ENCODE measurements at places on chromosomes 12 and 14. TPM values are rescaled to one million over a fixed set of nuclear protein-coding genes. Genes with fewer than 3 reads are reported as not detected.

The FOXA1 gene
- total RNA-seq, result not detected

The PLEKHH1 gene
- total RNA-seq, result 2.2 TPM

The TRPV4 gene
- not detected for total RNA-seq

The SLC6A15 gene
- 0.30 TPM for total RNA-seq

The SERPINA4 gene
- not detected for total RNA-seq

The NT5DC3 gene
- total RNA-seq, result 6.0 TPM

The CACNA2D4 gene
- total RNA-seq, result 2.7 TPM

The STXBP6 gene
- not detected for total RNA-seq

The DNAL1 gene
- total RNA-seq, result 4.4 TPM

GRCh38 chr12:124233041-124233796, 61.7 kb upstream of the RFLNA start:
- no peak for DNase-seq
- H3K27me3 ChIP-seq, result peaks cover 5% of the 10 kb centered on the region
- H3K36me3 ChIP-seq, result no peaks in the 10 kb centered on the region
- no peak overlapping the region for H3K4me3 ChIP-seq
- H3K4me1 ChIP-seq, result no peaks in the 10 kb centered on the region
- no peak overlapping the region for H3K27ac ChIP-seq

- no peaks in the 10 kb centered on the region for H3K27me3 ChIP-seq
- no peaks in the 10 kb centered on the region for H3K36me3 ChIP-seq
- no peaks in the 10 kb centered on the region for H3K4me1 ChIP-seq
- no peak overlapping the region for H3K4me3 ChIP-seq
Observed at GRCh38 chr14:93160353-93160801, 24.3 kb downstream of the MOAP1 start.

DNA sequence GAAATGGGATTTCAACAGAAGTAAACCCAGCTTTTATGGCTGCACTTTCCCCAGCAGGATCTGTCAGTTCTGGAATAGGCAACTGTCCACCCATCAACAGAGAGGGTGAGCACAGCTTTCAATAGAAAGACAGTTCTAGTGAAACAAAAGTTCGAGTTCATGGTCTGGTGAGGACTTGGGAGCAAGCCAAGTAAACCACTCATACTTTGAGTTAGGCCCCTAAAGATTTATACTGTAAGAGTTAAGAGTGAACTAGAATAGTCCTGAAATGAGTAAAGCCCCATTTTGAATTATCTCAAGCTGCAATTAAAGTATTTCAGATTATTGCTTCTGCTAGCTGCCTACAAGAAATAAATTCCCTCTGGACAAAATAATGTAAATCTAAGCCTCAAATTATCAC, 82.6 kb downstream of the METTL25 start:
- no peak overlapping the region for H3K27ac ChIP-seq
- no peaks in the 10 kb centered on the region for H3K27me3 ChIP-seq
- H3K4me3 ChIP-seq, result no peak overlapping the region
- peaks cover 5% of the 10 kb centered on the region for H3K4me1 ChIP-seq

- no peak for DNase-seq
- no peak overlapping the region for H3K4me3 ChIP-seq
- no peak overlapping the region for H3K27ac ChIP-seq
- H3K36me3 ChIP-seq, result no peaks in the 10 kb centered on the region
- peaks cover 20% of the 10 kb centered on the region for H3K4me1 ChIP-seq
- H3K27me3 ChIP-seq, result no peaks in the 10 kb centered on the region
Observed at GRCh38 chr12:67442896-67443295, 173.7 kb downstream of the CAND1 start.

GRCh38 chr14:83118029-83118428, 1584.4 kb upstream of the SEL1L start:
- DNase-seq, result no peak
- no peak overlapping the region for H3K27ac ChIP-seq
- no peaks in the 10 kb centered on the region for H3K36me3 ChIP-seq
- no peaks in the 10 kb centered on the region for H3K27me3 ChIP-seq
- H3K4me3 ChIP-seq, result no peak overlapping the region

DNA sequence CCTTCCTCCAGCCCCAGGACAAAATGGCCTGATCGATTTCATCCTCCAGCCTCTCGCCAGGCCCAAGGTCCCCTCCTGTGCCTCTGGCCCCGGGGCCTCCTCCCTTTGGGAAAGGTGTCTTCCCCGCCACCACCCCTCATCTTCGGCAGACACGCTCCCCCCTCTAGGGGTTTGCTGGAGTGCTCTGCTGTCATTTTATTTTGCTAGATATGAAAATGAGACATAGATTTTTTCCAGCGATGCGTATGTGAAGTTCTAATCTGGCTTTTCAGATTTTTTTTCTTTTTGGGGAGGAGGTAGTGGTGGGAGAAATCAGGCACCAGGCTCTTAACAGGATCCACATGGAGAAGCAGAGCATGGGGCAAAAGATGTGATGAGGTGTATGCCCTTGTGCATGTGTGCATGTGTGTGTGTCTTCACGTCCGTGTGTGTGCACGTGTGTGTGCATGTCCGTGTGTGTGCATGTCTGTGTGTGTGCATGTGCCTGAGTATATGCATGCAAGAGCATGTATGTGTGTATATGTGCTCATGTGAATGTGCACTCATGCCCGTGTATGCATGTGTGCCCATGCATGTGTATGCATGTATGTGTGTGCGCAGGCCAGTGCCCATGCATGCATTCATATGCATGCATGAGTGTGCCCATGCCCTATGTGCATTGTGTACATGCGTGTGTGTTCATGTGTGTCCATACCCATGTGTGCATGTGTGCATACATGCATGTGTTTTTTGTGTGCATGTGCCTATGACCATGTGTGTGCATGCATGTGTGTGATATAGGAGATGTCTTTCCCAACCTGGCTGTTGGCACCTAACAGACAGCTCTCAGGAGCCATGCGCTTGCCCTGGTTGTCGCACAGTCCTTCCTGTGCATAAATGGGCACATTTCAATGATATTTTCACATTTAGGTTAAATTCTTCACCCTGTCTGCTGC, 203.0 kb downstream of the RBM19 start:
- no peak overlapping the region for H3K27ac ChIP-seq
- H3K4me1 ChIP-seq, result no peaks in the 10 kb centered on the region
- no peak for DNase-seq
- H3K27me3 ChIP-seq, result peaks cover 21% of the 10 kb centered on the region

- no peaks in the 10 kb centered on the region for H3K36me3 ChIP-seq
- peaks cover 8% of the 10 kb centered on the region for H3K4me1 ChIP-seq
- H3K4me3 ChIP-seq, result no peak overlapping the region
- peak; percentile 12 for DNase-seq
- no peak overlapping the region for H3K27ac ChIP-seq
Observed at GRCh38 chr12:88227263-88227662, 85.2 kb downstream of the TMTC3 start.

DNA sequence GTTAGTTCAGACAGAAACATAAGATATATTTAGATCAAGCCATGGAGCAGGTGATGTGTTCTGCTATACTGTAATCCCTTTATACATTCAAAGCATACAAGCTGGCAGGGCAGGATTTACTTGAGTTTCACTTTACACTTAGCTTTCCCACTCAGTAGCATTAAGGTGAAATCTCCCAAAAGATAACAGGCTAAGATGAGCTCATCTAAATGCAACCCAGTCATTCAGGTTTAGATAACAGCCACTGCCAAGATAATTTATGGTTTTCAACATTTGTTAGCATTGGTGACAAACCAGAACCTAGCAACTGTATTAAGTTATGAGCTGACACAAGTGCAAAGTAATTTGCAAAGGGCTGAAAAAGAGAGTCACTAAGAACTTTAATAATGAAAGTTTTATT, 925.1 kb upstream of the ATXN7L3B start:
- no peak overlapping the region for H3K27ac ChIP-seq
- no peaks in the 10 kb centered on the region for H3K36me3 ChIP-seq
- no peak for DNase-seq
- H3K4me1 ChIP-seq, result no peaks in the 10 kb centered on the region
- H3K4me3 ChIP-seq, result no peak overlapping the region
- no peaks in the 10 kb centered on the region for H3K27me3 ChIP-seq

DNA sequence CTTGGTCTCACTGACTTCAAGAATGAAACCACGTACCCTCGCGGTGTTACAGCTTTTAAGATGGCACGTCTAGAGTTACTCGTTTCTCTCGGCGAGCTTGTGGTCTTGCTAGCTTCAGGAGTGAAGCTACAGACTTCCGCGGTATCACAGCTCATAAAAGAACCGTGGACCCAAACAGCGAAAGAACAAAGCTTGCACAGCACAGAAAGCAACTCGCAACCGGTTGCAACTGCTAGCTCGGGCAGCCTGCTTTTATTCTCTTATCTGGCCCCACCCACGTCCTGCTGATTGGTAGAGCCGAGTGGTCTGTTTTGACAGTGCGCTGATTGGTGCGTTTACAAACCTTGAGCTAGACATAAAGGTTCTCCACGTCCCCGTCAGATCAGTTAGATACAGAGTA, 4.2 kb upstream of the CLEC4C start:
- H3K4me3 ChIP-seq, result no peak overlapping the region
- no peaks in the 10 kb centered on the region for H3K36me3 ChIP-seq
- H3K27ac ChIP-seq, result no peak overlapping the region
- DNase-seq, result no peak

DNA sequence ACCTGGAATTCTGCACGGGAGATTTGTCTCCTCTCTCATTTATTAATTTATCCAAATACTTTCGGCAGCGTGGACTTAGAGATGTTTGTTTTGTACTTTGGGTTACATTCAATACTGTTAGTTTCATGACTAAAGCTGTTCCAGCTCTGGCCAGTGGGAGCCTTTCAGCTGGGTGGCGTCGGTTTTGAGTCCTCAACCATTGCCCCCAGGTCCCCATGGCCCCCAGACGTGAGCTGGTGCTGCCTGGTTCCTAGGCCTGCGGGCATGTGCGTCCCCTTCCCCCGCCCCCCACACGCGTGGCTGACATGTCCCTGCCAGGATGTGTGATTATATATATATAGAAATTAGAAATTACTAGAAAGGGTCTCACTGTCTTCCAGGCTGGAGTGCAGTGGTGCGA, 48.2 kb downstream of the KIF26A start:
- no peaks in the 10 kb centered on the region for H3K27me3 ChIP-seq
- H3K4me3 ChIP-seq, result no peak overlapping the region
- DNase-seq, result no peak

DNA sequence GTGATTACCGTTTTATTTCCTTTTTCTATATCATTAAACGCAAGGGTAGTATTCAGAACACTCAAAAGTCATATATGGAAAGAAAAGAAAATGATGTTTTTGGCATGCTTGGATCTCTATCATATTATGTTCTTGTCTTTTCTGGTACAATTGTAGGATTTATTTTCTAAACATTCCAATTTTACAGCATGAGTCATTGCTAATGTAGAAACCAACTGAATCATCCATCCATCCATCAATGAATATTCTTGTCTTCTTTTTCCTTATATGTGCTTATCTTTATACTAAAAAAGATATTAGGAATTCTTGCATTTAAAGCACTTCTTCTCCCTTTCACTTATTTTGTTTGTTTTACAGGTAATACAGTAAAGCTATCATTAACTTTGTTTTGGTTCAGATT, 20.4 kb upstream of the AMIGO2 start:
- no peaks in the 10 kb centered on the region for H3K27me3 ChIP-seq
- H3K36me3 ChIP-seq, result peaks cover 1% of the 10 kb centered on the region
- H3K27ac ChIP-seq, result no peak overlapping the region
- H3K4me1 ChIP-seq, result peaks cover 8% of the 10 kb centered on the region
- H3K4me3 ChIP-seq, result no peak overlapping the region
- DNase-seq, result no peak

DNA sequence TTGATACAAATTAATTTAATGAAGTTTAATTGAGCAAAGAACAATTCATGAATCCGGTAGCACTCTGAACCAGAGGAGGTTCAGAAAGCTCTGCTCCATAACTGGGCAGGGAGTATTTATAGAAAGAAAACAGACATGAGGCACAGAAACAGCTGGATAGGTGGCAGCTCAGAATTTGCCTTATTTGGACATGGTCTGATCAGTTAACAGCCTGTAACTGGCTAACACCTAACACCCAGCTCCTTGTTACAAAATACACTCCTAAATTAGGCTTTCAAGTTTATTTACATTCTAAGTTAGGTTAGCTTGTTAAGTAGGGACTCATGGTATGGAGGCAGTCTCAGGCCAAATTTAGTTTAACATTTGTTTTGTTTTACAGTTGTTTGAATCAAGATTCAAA, 67.8 kb upstream of the TMCC3 start:
- no peaks in the 10 kb centered on the region for H3K4me1 ChIP-seq
- H3K27ac ChIP-seq, result no peak overlapping the region
- H3K36me3 ChIP-seq, result no peaks in the 10 kb centered on the region
- DNase-seq, result no peak
- no peak overlapping the region for H3K4me3 ChIP-seq

GRCh38 chr14:65290830-65291229, 121.7 kb upstream of the FUT8 start:
- H3K4me3 ChIP-seq, result no peak overlapping the region
- peaks cover 53% of the 10 kb centered on the region for H3K4me1 ChIP-seq
- peak overlapping the region; percentile 33 for H3K27ac ChIP-seq
- no peaks in the 10 kb centered on the region for H3K27me3 ChIP-seq
- peak; percentile 67 for DNase-seq

- H3K27ac ChIP-seq, result no peak overlapping the region
- DNase-seq, result no peak
- no peak overlapping the region for H3K4me3 ChIP-seq
Observed at GRCh38 chr12:14846042-14846587, 2.8 kb upstream of the ART4 start.

- H3K4me3 ChIP-seq, result no peak overlapping the region
- H3K27me3 ChIP-seq, result no peaks in the 10 kb centered on the region
- peaks cover 4% of the 10 kb centered on the region for H3K36me3 ChIP-seq
Observed at GRCh38 chr12:124523071-124523470, 44.3 kb downstream of the NCOR2 start.

GRCh38 chr14:76465664-76466063, 89.7 kb downstream of the ESRRB start:
- no peak overlapping the region for H3K27ac ChIP-seq
- H3K4me1 ChIP-seq, result no peaks in the 10 kb centered on the region
- no peak for DNase-seq
- no peak overlapping the region for H3K4me3 ChIP-seq

GRCh38 chr12:50246873-50247612, 36.3 kb downstream of the LIMA1 start:
- H3K27me3 ChIP-seq, result no peaks in the 10 kb centered on the region
- H3K4me1 ChIP-seq, result peaks cover 11% of the 10 kb centered on the region
- H3K36me3 ChIP-seq, result peaks cover 3% of the 10 kb centered on the region
- H3K4me3 ChIP-seq, result no peak overlapping the region
- peak; percentile 56 for DNase-seq
